ENCODE measurements at places on chromosomes 2 and 18.

DNA sequence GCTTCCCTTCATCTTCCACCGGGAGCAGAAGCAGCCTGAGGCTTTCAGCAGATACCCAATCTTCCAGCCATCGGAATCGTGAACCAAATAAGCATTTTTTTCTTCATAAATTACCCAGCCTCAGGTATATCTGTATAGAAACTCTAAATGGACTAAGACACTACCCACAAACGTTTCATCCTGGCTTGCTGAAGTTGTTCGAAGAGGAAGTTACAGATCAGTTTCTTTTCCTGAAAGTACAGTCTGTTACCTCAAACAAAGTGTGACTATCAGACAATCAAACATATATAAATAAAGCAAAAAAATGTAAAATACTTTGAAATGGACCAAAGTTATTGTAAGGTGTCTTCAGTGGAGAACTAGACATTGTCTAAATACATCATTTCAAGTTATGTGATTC, 97.9 kb downstream of the MREG start:
- DNase-seq, result no peak

DNA sequence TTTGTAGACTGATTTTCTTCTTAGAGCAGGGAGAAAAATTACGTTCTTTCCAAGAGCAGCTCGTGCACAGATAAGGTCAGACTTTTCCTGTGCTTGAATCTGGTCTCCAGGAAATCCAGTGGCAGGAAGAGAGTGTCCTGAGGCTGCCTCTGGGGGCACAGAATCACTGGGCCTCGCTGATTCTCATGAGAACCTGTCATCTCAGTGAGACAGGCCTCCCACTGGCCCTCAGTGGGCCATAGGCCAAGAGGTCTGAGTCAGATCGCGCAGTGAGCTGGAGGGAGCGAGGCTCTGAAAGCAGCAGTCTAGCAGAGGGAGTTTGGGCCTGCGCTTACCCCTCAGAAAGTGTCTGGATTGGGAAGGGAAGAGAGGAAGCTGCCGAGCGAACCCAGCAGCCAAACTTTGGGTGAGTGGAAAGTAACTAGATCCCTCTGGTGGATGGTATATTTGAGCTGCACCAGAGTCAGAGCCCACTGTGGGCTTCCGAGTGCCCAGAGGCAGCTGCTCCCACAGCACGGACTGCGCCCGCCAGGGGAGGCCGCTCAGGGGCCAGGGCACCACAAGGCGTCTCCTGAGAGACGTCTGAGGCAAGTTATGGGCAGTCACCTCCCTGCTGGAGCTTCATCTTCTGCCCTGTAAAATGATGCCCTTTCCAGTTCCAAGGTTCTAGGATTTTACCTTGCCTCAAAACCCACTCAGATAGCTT, 8.2 kb downstream of the GDF7 start:
- no peak for DNase-seq

DNA sequence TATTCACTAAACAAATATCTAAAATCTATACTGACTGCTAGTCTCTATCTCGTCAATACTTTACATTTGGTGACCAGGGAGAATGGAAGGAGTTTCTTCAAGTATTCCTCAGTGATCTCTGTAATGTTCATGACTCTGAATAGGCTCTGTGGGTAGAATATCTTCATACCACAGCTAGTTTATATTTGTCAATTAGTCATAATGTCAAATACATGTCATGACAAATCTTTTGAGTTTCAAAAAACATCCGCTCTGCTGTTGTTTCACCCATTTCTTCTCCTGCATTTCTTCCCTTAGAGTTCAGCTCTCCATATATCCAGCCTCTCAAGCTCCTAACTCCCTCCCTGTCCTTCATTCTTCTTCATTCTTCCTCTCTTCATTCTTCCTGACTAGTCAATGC, 206.5 kb upstream of the FANCL start:
- DNase-seq, result no peak

DNA sequence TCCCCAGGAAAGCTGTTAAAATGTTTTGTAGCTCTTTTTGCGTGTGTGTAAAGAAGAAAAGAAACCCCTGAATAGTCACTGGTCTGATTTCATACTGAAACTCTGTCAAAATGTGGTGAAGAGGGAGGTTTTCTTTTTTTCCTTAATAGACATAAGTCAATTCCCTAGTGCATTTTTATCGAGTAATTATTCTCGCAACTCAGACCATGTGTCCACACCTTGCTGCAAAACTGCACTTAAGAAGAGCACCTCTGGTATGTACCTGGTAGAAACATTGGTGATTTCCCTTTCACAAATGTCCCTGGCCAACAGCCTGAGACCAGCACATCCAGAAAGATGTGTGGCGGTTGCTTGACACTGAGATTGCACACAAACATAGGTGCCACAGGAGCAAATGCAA, 159.9 kb downstream of the ZNF521 start:
- no peak for DNase-seq

DNA sequence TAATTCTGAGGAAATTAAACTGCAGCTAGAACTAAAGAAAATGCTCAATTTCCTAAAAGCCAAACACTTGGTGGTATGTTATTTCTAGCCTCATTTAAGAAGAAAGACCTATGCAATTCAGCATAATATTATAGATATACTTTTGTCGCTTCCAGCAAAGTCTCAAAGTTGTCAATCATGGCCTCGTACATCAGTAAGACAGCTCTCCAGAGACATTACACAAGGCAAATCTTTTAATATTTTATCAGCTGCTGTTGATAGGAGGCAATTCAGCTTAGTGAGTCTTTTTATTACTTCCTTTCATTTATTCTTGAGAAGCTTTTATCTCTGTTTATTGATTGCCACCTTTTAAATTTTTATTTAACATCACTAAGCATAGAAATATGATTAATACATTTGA, 294.3 kb downstream of the FSIP2 start:
- DNase-seq, result no peak

DNA sequence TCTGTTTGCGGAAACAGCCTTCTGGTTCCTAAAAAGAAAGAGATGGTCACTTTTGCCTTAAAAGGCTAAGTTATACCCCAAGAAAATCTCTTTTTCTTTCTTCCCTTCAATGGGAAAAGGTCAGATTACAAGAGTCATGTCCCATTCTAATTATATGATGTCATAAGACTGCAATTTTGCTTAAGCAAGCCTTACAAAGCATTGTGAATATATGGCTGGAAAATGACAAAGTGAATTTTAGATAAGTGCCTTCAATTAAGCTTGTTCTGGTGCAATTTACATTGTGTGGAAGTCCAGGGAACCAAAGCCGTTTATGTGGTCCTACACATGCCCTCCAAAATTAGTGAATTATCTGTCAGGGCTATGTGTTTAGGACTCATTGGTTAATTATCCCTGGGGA, 7.6 kb upstream of the BMP10 start:
- no peak for DNase-seq

DNA sequence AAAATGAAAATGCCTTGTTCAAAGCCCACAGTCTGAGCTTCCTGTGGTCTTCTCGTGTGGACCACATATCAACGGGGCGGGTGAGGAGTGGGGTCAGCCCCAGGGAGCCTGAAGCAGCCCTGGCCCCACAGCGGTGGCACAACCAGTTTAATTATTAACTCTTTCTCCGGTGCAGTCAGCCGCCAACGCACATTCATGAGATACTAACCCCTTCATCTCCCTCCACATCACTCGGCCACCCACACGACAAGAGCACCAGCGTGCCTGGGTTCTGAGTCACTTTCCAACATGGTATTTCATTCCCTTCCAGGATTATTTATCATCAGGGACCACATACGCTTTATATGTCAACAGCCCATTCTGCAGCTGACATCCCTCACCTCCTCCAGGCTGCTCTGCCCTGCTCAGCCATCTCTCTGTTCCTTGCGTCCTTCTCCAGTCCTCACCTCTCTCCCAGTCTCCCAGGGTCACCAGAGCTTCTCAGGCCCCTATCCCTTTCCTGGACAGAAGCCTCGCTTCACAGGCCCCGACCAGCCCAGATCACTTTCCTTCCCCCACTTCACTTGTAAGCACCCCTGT, 48.0 kb upstream of the ID2 start:
- DNase-seq, result no peak

DNA sequence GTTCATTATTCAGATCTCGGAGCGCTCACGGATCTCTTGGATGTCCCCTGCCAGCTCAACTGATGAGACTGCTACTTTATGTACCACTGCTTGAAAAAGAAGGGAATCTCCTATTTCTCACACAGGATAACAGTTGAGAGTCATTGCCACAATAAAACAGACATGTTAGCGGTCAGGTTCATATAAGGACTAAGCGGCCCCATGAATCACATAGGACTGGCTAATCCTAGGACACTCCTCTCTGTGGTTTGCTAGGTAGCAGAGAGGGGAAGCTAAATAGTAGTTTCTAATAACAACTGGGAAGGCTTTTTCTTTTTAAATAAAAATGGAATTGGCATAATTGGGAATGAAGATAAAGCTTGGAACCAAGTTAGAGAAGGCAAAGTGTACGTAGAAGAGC, 15.9 kb upstream of the TGFA start:
- DNase-seq, result no peak

- no peak for DNase-seq
Measured at GRCh38 chr18:26617151-26617554, 68.8 kb upstream of the KCTD1 start.

DNA sequence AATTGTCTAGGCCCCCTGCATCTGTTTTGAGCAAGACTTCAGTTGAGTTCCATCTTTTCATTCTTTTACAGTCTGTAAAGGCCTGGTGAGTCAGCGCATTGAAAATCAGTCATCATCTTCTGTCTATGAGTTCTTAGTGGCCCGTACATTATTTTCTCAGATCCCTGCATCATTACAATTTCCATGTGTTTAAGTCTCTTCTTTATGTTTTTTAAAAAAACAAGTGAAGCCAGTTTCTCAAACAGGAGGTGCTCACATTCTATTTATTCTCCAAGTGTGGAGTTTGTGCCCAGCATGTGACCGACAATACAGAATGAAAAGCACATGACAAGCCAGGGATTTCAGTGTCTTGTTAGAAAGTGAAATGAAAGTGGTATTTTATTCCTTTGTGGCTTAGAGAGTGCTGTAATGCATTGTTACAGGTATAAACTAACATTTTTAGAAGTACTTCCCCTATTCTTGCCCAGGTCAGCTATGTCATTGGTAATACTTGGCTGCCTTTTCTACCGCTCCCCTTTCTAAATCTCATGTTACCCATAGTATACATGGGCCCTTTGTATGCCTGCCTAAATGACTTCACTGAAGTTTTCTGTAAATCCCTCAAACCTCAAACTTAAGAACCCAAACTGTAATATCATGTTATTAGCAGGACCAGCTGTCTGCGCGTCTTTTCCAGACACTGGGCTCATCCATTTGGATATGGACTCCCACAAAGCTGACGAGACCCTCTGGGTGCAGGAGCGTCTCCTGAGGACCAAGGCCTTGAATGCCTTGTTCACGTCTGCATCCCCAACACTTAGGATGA, 67.6 kb downstream of the FEZ2 start:
- DNase-seq, result no peak

DNA sequence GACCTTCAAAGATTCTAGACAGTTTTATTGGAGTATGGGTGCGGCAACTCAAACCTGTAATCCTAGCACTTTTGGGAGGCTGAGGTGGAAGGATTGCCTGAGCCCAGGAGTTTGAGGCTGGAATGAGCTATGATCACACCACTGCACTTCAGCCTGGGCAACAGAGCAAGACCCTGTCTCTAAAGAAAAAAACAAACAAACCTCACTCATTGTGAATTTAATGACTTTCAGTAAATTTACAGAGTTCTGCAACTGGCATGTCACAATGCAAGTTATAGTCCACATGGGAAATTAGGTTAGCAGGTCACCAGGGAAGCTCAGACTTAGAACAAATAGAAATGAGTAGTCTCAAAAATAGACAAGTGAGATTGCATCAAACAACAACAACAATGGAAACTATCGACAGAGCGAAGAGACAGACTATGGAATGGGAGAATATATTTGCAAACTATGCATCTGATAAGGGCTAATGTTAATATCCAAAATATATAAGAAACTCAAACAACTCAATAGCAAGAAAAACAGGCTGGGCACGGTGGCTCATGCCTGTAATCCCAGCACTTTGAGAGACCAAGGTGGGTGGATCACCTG, 6.7 kb upstream of the NRBP1 start:
- DNase-seq, result no peak

DNA sequence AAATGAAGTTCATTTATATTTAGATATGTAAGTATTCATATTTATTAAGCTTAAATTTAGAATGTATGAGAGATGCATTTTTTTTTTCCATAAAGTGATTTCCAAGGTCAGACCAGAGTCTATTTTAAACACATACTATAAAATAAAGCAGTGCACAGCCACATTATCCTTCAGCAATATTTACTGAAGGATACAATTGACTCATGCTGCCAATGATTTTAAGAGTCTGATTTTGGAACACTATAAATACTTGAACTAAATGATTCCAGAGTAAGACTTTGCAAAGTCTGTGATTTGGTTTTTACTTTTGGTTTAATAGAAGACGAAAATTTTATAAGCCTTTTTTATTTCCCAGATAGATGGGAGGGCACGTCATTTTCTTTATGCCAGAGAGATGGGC, 107.1 kb downstream of the EPHA4 start:
- DNase-seq, result no peak

GRCh38 chr2:219293736-219294231, 14.6 kb downstream of the DNAJB2 start:
- DNase-seq, result no peak

GRCh38 chr2:41936771-41937463, 110.9 kb upstream of the PKDCC start:
- DNase-seq, result no peak

DNA sequence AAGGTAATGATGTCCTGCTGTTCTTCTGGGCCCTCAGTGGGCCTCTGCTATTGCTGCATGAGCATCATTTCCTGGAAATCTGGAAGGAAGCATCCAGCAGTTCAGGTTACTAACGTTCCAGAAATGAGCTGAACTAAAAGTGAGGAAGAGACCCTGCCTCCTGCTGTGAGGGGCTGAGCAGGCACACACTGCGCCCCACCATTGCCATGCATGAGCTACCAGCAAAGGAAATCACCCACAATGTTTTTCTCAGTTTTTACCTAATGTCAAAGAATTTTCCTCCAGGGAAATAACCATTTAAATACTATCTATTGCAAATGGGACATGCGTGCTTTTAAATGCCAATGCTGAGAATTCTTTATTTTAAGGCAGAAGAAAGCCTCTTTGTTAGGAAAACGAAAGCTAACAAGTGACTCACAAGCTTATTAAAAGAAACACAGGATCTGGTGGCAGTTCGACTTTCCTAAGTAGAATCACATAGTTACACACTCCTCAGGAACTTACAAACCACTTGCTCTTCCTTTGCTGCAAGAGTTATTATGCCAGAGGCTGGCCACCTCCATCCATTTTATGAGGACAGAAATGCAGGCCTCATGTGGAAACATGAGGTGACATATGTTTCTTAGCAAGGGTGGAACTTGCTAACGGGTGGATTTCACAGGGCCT, 152.6 kb upstream of the TTC39C start:
- no peak for DNase-seq

DNA sequence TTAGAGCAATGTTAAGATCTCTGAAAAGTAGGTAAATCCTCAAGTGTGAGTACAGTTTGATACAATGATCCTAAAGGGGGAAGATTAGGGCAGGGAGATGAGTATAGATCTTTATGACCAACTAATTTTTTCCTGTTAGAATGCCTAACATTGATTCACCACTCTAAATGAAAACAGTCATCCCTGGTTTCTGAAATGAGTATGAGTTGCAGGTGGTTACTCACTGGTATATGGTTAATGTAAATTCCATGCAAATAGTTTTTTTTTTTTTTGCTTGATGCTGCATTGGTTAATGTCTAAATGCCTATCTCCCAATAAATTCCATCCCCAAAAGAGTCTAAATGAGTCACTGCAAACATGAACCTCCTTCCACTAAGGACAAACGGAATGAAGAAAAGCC, 55.0 kb upstream of the SERPINB2 start:
- no peak for DNase-seq
